Stimulated activated effector memory CD8-positive, alpha-beta T cell treated with anti-CD3 and anti-CD28 coated beads, Interleukin-12 subunit alpha, Interleukin-12 subunit beta, amount 100 ng/mL, for 72 hours (primary cell): ENCODE measurements at places on chromosomes 4 and X.

DNA sequence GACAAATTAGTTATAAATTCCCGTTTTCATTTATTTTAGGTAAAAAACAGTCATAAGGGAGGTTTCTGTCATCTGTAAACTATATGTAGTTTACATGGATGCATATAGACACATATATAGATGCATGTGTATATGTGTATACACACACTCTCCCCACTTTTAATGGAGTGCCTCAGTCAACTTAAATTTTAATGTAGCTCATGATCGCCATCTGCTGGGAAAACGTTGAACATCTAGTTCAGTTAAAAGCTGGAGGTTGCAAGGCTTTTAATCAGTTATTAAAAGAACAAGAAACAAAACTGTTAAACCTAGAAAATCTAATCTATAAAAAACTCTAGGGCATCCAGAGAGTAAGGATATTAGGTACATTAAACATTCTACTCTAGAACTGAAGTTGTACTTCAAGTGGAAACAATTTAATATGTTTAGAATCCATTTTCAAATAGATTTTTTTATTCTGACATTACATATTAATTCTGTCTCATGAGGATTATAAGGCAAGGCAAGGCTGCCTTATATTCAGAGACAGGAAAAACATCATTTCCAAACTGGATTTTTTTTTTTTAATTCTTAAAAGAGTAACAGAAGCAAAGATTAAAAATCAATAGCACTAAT, 122.6 kb downstream of the SHISA3 start:
- peak; percentile 30 for DNase-seq

- no peak for DNase-seq
These were observed 44.0 kb downstream of the SERTM2 start for GRCh38 chrX:111555406-111555958.

DNA sequence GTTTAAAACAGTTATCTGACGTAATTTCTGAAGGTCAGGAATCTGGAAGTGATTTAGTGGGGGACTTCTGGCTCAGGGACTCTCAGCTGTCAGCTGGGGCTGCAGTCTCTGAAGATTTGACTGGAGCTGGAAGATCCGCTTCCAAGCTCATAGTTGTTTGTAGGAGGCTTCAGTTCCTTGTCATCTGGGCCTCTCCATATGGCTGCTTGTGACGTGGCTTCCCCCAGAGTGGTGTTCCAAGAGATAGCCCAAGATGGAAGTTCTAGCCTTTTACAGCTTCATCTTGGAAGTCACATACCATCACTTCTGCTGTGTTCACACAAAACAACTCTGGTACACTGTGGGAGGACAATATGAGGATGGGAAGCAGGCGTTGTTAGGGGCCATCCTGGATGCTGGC, 2.1 kb downstream of the MPC1L start:
- DNase-seq, result no peak

GRCh38 chr4:127335073-127335620, 297.6 kb upstream of the INTU start:
- no peak for DNase-seq

GRCh38 chr4:35734381-35735098, 509.8 kb downstream of the ARAP2 start:
- DNase-seq, result no peak

- no peak for DNase-seq
These were observed 1.7 kb downstream of the EIF1AX start for GRCh38 chrX:20139966-20140365.

GRCh38 chrX:54825716-54826438, 18.3 kb downstream of the MAGED2 start:
- no peak for DNase-seq

- no peak for DNase-seq
These were observed 2.8 kb downstream of the UPRT start for GRCh38 chrX:75276666-75277065.

- no peak for DNase-seq
These were observed 67.2 kb upstream of the ETNPPL start for GRCh38 chr4:108829966-108830492.

- no peak for DNase-seq
These were observed 192.6 kb downstream of the FRMPD4 start for GRCh38 chrX:12330841-12331240.

DNA sequence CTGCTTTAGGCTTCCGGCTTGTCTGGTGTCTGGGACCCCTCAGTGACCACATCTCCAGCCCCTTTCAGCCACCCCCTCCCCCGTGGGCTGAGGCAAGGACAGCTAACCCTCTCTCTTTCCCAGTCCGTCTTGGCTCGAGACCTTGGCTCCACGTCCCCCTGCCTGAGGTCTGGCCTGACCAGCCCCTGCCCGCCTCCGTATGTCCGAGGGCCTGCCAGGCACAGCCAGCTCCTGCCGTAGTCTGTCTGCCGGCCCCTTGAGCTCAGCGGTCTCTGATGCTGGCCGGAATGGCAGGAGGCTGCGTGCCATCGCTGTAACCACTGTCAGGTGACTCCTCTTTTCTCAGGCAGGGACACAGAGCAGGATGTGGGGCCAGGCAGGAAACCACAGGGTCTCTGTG, 73.3 kb upstream of the LRPAP1 start:
- no peak for DNase-seq

DNA sequence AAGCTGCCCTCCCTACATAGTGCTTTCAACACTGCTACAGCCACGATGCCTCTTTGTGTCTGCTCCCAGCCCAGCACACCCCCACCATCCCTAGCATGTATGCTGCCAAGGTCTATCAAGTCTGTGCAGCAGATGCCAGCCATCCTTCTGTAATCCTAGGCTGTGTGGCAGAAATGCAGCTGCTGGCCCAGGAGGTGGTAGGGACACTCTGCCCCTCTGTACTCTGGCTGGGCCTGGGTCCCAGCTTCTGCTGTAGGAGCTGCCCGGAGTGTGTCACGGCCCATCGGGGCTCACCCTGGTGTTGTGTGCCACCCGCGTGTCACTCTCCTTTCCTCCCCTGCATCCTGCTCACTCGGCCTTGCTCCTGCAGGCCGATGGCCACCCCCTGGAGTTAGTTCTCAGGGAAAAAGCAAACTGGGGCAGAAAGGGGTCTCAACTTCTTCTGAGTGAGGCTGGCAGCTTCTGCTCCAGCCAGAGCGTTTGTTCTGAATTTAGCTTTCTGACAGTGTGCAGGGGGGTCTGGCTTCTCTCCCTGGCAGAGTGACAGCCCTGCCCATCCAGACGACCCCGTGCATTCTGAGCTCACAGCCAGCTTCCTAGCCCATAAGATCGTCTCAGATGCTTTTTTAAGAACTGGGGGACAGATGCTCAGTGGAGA, 22.7 kb downstream of the PSAPL1 start:
- DNase-seq, result no peak

DNA sequence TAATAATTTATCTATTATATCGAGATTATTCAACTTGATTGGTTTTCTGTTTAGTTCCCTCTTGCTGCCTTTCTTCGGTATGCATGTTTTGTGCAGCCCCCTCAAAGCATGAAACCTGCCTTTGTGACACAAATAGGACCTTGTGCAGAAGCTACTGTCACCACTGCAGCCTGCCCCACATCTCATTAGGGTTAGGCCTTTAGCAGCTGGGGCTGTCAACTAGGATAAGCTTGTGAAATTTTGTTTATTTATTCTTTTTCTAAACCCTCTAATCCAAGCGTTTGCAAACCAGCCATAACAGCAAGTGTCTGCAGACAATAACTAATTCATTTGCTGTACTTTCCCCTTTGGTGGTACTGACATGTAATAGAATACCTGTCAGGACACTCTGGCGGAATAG, 258.9 kb downstream of the RCHY1 start:
- DNase-seq, result no peak

DNA sequence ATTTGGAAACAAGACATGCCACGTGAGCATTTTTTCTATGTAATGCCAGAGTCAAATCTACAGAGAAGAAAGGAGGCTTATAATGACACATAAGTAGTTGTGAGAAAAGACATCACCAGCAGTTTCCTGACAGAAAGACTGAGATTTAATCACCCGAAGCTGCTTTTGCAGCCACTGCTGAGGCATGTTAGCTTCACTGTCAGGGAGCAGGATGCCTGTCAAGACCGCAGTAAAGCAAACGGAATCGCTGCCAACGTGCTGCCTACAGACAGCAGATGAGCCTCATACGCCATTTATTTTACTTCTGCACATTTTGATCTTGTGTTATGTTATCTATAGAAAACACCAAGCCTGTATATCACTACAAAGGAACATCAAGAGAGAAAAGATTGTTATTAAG, 68.7 kb upstream of the NDST3 start:
- no peak for DNase-seq

DNA sequence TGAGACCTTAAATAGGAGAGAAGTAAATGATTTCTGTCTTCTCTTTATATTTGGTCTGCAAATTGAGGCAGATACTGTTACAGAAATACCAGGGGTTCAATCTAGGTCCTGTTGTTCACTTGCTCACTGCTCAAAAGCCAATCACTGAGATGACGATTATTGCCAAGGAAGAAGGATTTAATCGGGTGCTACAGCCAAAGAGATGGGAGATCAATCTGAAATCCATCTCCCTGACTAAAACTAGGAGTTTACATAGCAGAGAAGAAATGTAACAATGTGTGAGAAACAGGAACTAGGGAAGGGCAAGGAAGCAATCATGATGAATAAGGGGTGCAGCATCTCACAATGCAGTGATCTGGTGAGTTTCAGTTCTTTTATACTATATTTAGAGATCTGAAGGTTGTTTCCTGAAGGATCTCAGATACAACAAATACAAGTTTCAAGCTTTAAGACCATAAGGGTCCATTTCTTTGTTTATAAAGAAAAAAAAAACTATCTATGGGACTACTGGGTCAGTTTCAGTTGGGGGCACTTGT, 117.9 kb upstream of the FAM9B start:
- DNase-seq, result no peak

- DNase-seq, result no peak
These were observed 18.7 kb downstream of the ANTXR2 start for GRCh38 chr4:80054375-80054774.

DNA sequence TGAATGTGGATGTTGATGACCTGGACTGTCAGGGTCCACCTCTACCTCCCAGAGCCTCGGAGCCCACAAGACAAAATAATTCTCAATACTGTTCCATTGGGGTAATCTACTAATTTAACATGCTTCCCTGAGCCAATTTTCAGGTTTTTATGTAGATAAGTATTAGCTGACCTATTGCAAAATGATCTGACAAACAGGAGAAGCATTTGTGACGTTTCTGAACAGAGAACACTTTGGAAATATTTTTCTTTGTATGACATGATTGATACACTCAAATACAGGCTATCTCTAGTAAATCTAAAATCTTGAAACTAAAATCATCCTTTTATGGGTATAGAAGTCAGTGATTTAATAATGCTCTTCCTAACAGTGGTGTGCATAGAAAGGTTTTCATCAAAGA, 716.6 kb downstream of the KLHL13 start:
- no peak for DNase-seq

- no peak for DNase-seq
These were observed 19.1 kb downstream of the VSIG1 start for GRCh38 chrX:108064001-108064400.

DNA sequence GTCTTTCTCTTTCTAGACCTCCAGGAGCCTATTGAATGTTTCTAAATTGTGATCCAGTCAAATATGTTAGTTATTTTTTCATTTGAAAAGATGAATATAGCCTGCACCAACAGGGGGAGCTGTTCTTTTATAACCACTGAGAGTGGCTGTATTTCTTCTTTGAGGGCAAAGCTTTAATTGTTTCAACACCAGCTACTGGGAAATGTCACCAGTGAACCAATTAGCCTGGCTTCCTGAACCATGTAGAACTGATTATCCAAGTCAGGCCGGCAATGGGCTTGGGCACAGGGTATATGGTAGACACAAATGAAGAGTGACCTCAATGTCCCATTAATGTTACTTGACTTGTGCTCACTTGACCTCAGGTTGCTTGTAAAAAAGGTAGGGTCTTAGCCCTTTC, 4.8 kb upstream of the DAPP1 start:
- peak; percentile 73 for DNase-seq

- DNase-seq, result no peak
These were observed 4.8 kb upstream of the CXCL13 start for GRCh38 chr4:77600521-77601451.

DNA sequence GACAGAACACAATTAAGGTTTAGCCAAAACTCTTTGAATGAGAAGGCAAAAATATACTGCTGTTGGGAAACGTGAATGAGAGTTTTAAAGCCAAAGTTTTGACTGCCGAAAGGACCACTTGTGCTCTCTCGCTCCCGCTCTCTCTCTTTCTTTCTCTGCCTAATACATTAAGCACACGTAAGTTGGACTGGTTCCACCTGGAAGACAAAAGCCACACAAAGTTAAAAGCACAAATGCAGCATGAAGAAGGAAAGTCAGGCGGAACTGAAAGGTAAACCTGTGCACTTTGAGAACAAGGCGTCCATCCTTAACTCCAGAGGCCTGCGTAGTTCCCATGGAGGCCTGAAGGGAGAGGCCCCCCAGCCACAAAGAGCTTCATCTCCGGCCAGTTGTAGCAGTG, 1.9 kb downstream of the DCAF12L2 start:
- DNase-seq, result no peak

DNA sequence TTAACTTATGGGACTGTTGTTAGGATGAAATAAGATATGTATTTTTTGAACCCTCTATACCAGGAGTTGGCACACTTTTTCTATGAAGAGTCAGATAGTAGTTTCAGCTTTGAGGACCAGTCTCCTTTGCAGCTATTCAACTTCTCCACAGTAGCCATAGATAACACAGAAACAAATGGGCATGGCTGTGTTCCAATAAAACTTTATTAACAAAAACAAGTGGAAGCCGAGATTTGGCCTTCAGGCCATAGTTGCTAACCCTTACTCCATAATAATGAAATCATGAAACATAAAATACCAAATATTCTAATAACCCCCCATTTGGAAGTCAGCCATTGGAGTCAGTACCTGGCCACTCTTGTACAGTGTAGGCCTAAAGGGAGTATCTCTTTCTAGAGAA, 30.6 kb downstream of the ARX start:
- DNase-seq, result no peak

DNA sequence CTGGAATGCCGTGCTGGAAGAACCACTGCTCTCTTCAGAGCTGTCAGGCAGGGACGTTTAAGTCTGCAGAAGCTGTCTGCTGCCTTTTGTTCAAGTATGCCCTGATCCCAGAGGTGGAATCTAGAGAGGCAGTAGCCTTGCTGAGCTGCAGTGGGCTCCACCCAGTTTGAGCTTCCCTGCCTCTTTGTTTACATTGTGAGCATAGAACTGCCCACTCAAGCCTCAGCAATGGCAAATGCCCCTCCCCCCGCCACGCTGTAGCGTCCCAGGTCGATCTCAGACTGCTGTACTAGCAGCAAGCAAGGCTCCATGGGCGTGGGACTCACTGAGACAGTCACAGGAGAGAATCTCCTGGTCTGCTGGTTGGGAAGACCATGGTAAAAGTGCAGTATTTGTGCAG, 34.8 kb upstream of the MUC7 start:
- DNase-seq, result no peak
